T-cell (primary cell): ENCODE measurements at places on chromosomes 5 and 9.

DNA sequence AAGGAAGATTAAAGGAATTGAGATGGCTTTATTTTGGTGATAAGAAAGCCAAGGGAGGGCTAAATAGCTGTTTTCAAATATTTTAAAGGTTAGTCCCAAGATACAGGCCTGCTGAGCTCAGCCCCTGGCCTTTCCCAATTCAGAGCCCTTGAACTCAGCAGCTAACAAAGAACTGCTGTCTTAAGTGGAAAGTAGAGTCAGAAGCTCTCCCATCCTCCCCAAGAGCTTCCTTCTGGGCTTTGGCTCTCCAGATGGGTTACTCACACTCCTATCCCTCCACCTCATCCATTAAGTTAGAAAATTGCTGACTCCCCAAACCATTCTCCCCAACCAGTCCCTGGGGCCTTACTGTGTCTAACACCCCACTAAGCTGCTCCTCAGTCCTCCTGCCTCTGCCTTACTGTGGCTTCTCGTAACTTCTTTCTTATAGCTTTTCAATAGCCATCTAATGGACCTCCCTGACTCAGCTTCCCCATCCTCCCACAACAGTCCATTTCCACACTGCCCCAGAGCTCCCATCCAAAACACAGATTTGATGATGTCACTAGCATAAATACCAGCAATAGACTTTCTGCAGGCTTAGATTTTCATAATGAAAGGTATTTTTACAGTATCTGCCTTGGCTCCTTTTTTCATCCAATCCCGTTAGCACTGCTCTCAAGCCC is 239.1 kb downstream of the ENC1 start:
- DNase-seq: no peak

- no peak for DNase-seq
Measured at GRCh38 chr5:180075703-180076102, 4.1 kb upstream of the RNF130 start.

GRCh38 chr5:14242447-14242846 is 99.3 kb downstream of the TRIO start:
- no peak for DNase-seq

GRCh38 chr9:91937056-91937455 is 13.0 kb downstream of the ROR2 start:
- no peak for DNase-seq

- DNase-seq: no peak
Measured at GRCh38 chr5:154380263-154380662, 65.5 kb upstream of the SAP30L start.

DNA sequence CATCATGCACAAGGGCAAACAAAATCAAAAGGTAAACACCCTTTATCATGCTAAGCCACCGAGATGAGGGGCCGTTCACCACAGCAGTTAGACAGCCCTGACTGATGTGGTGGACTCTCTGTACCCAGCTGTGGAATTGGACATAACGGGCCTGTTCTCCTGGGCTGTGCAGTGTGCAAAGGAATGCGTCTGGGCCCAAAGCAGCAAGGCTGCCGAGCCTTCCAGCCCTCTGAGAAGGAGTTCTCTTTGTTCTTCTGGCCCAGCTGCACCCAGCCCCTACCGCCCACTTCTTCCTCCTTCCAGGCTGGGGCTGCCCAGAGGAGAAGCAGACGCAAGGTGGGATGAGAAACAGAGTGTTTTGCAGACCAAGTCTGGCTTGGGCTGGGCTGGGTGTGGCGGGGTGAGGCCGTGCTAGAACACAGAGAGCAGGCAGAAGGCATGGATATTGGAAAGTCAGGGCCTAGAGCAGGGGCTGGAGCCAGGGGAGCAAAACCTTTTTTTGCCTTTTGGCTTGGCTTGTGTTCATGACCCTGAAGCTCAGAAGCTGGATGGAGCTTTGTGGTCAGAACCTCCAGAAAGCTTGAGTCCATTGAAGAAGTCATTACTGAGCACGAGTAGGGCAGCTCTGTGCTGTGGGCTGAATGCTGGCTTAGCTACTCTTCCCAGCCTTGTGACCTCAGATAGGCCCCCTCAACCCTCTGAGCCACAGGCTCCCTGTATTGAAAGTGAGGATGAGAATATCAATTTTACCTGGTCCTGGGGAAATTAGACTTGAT is 49.8 kb upstream of the SH3PXD2B start:
- DNase-seq: no peak

GRCh38 chr5:17075236-17075635 is 139.1 kb upstream of the MYO10 start:
- no peak for DNase-seq

- no peak for DNase-seq
Measured at GRCh38 chr9:98287384-98287783, 31.9 kb upstream of the TBC1D2 start.

DNA sequence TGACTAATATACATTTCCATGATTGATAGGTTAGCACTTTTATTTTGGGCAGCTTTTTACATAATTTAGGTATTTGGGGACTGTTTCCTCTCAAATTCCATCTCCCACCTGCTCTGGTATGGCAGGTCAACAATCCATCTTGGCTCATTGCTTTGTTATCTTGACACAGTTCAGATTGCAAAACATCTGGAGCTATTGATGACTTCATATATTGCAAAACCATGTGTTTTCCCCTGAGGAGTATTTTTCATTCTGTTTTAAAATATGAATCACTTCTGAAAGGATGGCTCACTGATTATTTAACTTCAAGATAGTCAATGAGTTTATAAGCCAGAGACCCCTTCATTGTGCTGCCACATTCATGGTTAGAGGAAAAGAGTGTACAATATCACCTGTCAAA is 1206.0 kb upstream of the C9orf72 start:
- no peak for DNase-seq

- DNase-seq: no peak
Measured at GRCh38 chr9:121303456-121304451, 35.8 kb downstream of the GSN start.

DNA sequence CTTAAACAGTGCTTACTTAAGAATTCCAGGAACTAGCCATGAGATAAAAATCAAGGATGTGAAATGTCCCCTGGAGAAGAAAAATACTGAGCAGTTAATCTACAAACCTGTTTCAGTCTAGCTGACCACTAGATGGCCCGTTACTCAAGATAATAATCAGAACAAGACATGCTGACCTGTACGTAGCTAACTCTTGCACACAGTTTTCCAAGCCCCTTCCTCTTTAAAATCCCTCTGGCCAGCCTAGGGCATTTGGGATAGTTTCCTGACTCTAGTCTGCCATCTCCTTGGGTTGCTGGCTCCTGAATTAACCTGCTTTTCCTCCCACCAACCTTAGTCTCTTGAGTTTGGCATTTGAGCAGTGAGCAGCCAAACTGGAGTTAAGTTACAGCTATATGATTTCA is 59.2 kb upstream of the TRAF1 start:
- no peak for DNase-seq

- DNase-seq: no peak
Measured at GRCh38 chr9:119986205-119986604, 593.8 kb downstream of the CDK5RAP2 start.

GRCh38 chr5:14036514-14036913 is 92.0 kb upstream of the DNAH5 start:
- DNase-seq: no peak

DNA sequence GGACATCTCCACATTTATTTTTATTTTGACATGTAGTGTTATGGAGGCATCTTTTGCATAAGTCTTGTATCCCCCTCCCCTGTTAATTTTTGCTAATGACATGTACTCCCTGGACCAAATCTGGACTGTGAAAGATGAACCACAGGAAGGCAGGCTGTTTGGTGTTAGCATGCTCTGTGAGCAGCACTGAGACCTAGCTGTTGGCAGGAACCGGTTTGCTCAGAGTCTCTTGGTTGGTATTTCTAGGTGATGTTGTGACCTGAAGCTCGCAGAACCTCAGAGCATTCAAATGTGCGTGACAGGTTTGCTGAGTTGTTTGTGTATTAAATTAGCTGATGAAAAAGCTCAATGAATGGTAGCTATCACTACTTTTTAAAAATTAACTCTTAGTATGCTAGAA is 53.6 kb upstream of the PHF2 start:
- DNase-seq: no peak

DNA sequence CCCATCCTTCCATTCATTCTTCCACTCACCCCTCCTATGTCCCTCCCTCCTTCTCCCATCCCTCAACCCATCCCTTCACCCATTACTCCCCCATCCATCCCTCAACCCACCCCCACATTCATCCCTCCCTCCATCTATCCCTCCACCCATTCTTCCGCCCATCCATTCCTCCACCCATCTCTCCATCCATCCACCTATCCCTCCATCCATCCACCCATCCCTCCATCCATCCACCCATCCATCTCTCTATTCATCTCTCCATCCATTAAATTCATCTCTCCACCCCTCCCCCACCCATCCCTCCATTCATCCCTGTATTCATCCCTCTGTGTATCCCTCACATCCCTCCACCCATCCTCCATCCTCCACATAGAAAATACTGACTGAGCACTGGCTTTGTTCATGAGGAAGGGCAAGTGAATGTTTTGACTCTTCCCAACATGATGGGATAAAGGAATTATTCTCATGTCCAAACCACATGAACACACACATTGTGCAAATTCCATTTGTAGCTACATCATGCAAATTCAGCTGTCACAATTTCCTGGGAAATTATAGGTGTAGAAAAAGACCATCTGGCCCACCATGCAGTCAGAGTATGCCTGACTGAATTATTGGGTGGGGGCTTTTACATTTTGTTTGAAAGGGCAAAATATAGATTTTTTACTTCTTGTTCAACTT is 6.9 kb upstream of the VAV2 start:
- no peak for DNase-seq

DNA sequence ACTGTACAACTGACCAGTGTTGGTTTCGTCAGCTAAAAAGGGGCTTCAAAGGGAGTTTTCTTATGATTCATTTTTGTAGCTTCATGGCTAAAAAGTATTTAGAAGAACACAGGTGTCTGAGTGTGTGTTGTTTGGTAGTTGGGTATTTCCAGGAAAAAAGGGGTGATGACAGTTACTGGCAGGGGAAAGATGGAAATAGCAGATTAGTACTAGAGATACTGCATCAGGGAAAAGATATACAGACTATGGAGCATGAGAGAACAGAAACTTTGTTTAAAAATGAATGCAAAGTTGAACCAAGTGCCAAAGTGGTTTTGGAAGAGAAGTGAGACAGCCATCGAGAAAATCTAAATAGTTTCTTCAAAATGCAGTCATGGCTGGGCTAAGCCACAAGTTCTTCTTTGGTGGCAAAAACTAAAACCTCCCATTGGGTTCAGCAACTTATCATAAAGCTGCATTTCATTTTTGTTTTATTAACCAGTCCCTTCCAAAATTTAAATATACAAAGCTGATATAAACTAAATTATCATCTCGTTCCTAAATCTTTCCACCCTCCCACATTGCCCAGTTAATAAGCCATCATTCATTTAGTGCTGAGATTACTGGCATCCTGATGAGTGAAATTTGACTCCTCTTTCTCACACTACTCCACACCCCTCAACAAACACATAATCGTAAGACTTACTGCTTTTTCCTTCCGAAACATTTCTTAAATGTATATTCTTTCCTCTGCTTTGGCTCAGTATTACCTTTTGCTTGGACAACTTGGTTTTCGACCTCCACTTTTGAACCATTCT is 33.5 kb downstream of the ELL2 start:
- no peak for DNase-seq

GRCh38 chr5:131720714-131721113 is 76.1 kb downstream of the FNIP1 start:
- no peak for DNase-seq

DNA sequence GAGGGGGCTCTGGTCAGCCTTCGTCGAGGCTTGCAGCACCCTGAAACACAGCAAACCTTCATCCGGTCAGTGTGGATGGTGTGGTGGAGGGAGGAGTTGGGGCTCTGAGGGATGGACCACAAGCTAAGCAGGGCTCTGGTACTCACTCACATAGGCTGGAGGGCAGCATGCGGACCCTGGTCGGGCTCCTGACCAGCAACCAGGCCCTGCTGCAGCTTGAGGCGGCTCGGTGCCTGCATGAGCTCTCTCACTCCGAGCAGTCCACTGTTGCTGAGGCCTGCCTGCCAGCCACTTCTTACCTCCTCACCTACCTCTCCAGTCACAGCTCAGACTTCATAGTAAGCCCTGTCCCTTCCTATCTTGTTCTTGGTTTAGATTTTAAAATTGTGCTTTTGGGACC is 2.5 kb downstream of the TMCO6 start:
- no peak for DNase-seq

- DNase-seq: no peak
Measured at GRCh38 chr5:32027717-32028458, 146.2 kb downstream of the GOLPH3 start.

- DNase-seq: no peak
Measured at GRCh38 chr5:1662559-1663085, 137.0 kb downstream of the MRPL36 start.

DNA sequence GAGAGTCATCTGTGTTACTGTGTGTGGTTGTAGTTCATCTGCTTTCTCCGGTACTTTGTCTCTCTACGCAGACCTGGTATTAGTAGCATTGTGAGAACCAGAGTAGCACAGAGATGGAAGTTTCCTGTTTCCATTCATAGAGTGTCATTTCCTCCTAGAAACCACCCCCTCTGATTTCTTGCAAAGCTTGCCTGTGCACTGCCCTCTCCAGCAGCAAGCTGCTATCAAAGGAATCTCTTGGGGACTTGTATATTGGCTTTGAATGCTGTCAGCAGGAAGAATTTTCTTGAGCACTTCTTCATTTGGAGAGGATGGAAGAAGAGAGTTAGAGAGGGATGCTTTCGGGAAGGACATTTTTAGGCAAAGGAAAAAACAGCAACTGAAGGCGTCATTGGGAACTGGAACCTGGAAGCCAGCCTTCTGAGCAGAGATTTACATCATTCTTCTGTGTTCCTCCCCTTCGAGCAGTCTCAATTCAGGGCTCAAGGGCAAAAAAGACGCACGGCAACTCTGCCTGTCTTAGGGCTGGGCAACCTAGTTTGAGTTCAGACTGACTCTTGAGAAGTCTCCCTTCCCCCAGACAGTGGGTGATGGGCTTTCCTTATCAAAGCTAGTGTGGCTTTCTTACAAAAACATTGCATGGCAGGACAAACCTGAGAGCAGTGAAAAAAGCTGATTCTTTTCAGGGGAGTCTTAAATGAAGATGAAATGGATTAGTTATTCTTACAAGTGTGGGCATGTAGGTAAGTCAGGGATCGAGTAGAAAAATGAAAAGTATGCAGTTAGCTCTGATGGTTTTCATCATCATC is 226.3 kb downstream of the AOPEP start:
- DNase-seq: no peak

- DNase-seq: no peak
Measured at GRCh38 chr9:948497-948896, 28.0 kb upstream of the DMRT3 start.

DNA sequence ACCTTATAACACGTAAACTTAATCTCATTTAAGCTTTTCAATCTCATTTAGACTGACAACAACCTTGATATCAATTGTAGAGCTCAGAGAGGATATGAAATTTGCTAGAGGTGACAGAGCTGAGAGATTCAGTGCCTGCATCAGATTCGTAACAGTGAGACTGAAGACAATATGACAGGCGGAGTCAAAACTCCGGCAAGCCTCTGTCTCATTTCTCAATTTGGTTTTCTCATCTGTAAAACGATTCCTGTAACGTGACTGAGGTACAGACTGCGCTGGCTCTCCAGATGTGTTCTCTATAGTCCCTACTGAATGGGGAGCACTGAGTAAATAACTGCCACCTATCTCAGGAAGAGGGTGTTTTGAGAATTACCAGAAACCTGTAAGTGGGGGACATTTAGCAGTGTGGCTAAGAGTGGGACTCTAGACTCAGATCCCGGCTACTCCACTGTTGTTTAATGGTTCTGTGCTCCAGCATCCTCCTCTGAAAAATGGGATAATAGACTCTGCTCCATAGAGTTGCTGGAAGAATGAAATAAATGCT is 3.0 kb upstream of the MCIDAS start:
- no peak for DNase-seq

GRCh38 chr5:97452646-97453045 is 269.6 kb upstream of the RIOK2 start:
- no peak for DNase-seq
